A549 treated with Mapracorat at 1 μM for 4 hours (cell line): ENCODE measurements at places on chromosomes 3 and 15. TPM values are rescaled to one million over a fixed set of nuclear protein-coding genes. Genes with fewer than 3 reads are reported as not detected.

TLR9 gene
- total RNA-seq, result 0.07 TPM in 1 of 5 replicates, not detected in the others

SNX33 gene
- 11.4 to 15.8 TPM (median 14.5 TPM) in 5 replicates for total RNA-seq

VGLL3 gene
- total RNA-seq, result 5.1 to 15.1 TPM (median 9.3 TPM) in 5 replicates

SPATA16 gene
- not detected in 5 replicates for total RNA-seq

STRIT1 gene
- not detected in 5 replicates for total RNA-seq
